A549 (cell line): ENCODE measurements at places on chromosomes 12 and 14. TPM values are rescaled to one million over a fixed set of nuclear protein-coding genes. Genes with fewer than 3 reads are reported as not detected.

- DNase-seq: no peak
Observed at GRCh38 chr12:67925077-67925476, 64.2 kb upstream of the IFNG-AS1 start.

DNA sequence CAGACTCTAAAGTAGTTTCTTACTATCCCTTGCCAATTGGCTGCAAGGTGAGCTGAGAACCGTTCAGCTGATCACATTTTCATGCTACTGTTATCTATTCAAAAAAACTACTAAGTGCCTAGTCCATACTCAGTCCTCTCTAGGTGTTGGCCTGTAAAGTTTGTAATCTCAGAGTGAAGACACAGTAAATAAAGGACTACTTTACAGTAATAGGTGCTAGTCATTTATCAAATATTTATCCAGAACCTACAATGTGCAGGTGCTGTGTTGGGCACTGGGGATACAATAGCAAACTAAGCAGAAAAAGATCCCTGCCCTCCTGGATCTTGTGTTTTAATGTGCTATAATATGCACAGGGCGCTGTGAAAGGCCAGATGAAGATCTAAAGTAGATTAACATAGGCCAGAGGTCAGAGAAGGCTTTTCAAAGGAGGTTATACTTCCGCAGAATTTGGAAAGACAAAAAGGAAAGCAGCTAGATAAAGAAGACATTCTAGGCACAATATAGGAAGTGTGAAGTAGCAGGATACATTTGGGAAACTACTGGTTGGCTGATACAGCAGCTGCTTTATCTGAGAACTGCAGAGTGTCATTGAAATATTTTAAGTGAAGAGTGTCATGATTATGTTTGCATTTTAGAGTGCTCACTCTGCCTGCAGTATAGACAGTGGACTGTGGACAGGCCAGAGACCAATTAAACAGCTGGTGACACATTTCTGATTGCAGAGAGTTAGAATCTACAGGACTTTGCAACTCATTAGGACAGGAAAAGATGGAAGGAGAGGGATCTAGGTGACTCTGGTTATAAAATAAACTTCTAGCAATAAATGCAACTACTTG is 8.0 kb upstream of the ACTR10 start:
- no peak for DNase-seq

GRCh38 chr14:81330619-81331122 is 69.5 kb downstream of the STON2 start:
- no peak for DNase-seq

DNA sequence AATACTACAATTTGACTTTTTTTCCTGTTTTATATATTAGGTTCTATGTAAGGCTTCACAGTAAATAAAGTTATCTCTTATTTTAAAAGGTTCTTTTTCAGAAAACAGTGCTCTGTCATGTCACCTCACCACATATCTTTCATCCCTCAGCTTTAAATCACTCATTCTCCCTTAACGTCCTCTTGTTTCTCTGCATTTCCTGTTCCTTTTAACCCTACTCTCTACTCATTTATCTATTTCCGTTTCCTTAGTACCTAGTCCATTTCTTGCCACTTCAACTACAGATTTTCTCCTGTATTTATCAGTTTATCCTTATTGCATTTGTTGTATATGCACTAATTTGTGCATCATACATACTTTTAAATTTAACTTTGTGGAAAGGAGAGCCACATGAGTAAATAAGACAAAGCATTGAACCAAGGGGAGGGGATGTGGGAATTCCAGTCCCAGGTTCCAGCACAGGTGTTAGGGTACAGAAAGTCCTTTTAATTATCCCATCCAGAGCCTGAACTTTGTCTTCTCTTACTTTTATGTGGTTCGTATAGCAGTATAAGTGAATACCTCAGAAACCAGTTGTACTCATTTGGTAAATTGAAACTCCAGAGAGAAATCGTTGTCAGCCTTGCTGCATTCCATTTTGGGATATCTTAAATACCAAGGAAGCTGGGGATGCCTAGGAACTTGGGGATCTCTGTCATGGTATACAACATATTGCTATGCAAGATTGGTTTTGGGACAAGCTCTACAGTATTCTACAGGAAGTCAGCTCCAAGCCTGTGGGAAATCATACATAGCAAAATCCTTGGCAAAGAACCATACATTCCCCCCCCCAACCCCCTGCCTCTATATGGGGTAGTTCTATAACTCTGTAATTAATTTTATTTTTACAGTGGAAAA is 120.5 kb downstream of the DIP2B start:
- no peak for DNase-seq

GRCh38 chr12:71533703-71534102 is 94.1 kb downstream of the LGR5 start:
- DNase-seq: no peak

DNA sequence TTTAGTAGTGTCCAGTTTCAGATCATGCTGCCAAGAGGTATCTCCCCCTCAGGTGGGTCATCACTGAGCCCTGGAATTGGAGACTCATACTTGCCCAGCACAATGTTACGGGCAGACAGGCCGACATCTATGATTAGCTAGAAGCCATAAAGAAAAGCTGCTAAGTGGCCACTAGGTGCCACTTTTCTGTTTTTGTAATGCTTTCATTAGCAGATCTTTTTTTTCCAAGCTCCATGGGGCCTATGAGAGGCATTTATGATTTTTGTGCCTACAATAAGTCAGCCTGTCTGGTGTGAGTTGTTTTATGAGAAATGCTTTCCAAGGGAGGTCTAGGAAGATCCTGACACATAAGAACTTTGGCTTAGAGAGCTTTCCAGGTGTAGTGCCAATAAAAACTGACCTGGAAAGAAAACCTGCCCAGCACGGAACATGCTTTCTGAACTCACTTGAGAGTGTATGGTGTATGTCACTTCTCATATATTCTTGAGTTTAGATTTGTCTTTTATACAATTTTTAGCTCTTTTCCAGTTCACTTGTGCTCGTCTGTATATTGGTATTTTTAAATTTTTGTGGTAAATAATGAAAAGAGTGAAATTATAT is 21.8 kb upstream of the SMCO2 start:
- DNase-seq: peak; percentile 62

GRCh38 chr12:94841177-94841576 is 162.3 kb downstream of the NDUFA12 start:
- DNase-seq: no peak

- DNase-seq: no peak
Observed at GRCh38 chr14:103931422-103931821, 3.2 kb downstream of the TDRD9 start.

GRCh38 chr14:30355431-30355913 is 203.5 kb upstream of the G2E3 start:
- DNase-seq: no peak

DNA sequence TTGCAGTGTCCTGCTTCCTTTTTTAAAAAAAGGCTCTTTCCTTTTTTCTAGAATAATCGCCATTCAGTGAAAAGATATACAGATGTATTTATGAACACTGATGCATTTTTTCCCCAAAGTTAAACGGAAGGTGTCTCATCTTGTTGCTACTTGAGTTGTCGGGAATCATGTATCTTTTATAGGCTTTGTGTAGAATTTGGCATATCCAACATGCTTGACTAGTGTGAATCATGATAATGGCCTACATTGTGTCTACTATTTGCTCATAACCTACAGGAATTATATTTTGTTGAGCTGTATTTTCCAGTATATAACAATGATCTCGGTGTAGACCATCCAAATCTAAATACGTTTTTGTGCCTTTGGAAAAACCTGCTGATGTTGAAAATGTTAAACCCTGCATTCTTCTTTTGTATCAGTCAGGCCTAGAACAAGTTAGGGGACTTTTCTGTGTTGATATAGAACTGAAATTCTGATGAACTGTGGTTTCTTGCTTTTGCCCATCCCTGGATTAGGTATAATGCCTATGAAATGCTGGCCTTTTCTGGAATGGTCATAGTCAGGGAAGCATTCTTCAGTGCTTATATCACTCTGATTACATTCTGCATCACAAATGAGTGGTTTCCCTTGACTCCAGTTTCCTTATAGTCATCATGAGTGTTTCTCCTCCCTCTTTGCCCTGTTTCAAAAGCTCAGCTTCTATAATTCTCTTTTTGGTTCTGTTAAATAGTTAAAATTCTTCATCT is 10.8 kb downstream of the BMAL2 start:
- peak; percentile 46 for DNase-seq

DNA sequence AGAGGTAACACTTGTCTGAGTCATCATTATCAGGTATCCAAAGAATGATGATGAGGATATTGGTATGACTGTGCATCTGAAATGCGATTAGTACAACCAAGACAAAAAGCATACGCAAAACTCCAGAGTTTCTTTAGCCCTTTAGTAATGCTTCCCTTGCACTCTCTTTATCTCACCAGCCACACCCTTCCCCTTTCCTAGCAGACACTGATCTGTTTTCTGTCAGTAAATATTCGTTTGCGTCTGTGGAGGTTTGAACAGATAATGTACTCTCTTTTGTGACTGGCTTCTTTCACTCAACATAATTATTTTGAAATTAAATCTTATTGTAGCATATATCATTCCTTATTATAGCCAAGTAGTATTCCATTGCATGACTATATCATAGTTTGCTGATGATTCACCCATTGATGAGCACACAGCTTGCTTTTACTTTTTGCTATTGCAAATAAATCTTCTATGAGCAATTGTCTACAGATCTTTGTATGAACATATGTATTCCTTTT is 775.7 kb downstream of the SLC6A15 start:
- peak; percentile 1 for DNase-seq

GRCh38 chr12:118120579-118121363 is 15.2 kb upstream of the PEBP1 start:
- DNase-seq: peak; percentile 69

- DNase-seq: no peak
Observed at GRCh38 chr14:77763316-77763715, 2.4 kb upstream of the SNW1 start.

GRCh38 chr14:99647411-99647810 is 2.5 kb downstream of the HHIPL1 start:
- DNase-seq: no peak

- no peak for DNase-seq
Observed at GRCh38 chr12:65800937-65801336, 23.3 kb upstream of the HMGA2 start.

- DNase-seq: no peak
Observed at GRCh38 chr12:115199831-115200230, 515.9 kb upstream of the TBX3 start.

GRCh38 chr12:79397609-79398008 is 293.2 kb downstream of the PAWR start:
- DNase-seq: no peak

GRCh38 chr12:13196130-13196921 is at the start of gene EMP1:
TSS of gene EMP1 (plus strand) at chr12:13196726. CDS start at chr12:13211511, 14,785 bp downstream.
- DNase-seq: peak; percentile 97

GRCh38 chr12:79547735-79548609 is 142.8 kb downstream of the PAWR start:
- peak; percentile 84 for DNase-seq

DNA sequence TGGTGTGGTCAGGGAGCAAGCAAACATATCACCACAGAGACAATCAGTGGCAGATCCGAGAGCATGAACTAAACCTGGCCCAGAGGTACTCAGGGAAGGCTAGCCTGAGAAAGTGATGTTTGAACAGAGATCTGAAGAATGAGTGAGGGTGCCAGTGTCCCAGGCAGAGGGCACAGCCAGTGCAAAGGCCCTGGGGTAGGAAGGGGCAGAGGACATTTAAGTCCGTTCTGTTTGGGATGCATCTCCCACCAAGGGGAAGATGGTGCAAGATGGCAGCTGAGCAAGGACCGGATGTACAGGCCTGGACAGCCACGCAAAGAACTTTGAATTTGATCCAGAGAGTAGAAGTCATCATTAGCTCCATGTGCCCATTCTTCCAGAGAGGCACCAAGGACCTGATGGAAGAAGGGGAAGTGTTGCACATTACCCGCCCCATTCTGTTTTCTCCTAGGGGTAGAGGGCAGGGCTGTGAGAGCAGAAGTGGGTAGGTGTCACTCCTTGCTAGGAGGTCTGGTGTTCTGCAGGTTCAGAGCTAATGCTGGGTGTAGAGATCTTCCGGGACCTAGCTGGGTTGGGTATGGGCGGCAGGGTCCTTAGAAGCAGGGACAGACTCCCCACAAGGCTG is 3.9 kb downstream of the DTX1 start:
- no peak for DNase-seq

DNA sequence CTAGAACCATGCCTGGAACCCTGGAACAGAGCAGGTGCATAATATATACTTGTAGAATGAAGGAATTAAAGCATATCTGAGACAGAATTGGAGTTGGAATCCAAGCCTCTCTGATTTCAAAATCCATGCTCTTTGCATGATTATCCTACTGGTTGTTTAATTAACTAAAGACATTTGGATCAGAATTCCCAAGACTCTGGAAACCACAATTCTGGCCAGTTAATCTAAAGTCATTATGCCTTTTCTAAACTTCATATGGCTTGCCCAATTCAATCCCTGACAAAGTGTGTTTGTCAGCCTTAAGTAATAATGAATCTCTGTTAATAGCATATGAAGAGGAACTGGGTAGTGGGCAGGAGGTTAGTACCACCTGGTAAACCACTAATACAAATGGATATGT is 422.6 kb downstream of the ATP23 start:
- no peak for DNase-seq

DNA sequence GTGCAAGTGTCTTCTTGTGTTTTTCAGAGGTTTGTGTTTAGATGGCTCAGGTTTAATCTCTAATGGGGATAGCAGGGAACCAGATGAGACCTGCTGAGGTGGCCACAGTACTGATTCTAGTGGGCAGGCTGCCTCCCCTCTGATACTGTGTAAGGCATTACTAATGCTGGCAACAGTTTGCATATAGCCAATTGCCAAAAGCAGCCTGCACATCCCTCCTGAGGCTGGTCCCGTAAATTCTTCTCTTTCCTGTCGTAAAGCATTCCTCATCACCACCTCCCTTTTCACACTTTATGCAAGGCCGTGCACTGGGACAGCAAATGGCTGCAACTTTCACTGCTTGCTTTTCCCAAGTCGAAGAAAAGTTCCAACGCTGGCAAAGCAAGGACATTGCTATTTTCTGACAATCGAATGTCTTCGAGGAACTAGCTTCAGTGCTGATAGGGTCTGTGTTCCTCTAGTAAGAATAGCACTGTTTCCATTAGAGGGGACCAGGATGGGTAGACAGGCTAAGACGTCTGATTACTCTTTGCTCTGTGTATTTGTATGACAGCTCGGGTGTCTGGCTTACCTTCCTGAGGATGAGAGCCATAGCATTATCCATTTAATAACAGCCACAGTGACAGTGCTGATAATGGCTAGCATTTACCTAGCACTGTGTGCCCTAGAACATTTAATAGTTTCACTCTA is 178.2 kb upstream of the HIF1A start:
- DNase-seq: no peak

- no peak for DNase-seq
Observed at GRCh38 chr14:53411125-53411524, 258.0 kb upstream of the DDHD1 start.

The YBX3 gene
- polyA plus RNA-seq: 140 to 176 TPM (median 146 TPM) in 3 replicates

The INHBC gene
- polyA plus RNA-seq: not detected in 3 replicates

The CCDC63 gene
- not detected in 3 replicates for polyA plus RNA-seq

The SLC17A8 gene
- polyA plus RNA-seq: 0.03 TPM in 2 of 3 replicates, not detected in the other

The LRRC43 gene
- polyA plus RNA-seq: 0.14 to 0.26 TPM in 2 of 3 replicates, not detected in the other

The EML5 gene
- polyA plus RNA-seq: 0.44 to 0.86 TPM (median 0.54 TPM) in 3 replicates

The NELL2 gene
- polyA plus RNA-seq: 0.07 to 0.16 TPM in 2 of 3 replicates, not detected in the other

The CLEC4D gene
- polyA plus RNA-seq: not detected in 3 replicates

The PLD4 gene
- polyA plus RNA-seq: 0.01 TPM in 2 of 3 replicates, not detected in the other

The PMEL gene
- polyA plus RNA-seq: 0.71 to 1.4 TPM (median 1.0 TPM) in 3 replicates
